ENCODE measurements at places on chromosomes 11 and 22.

DNA sequence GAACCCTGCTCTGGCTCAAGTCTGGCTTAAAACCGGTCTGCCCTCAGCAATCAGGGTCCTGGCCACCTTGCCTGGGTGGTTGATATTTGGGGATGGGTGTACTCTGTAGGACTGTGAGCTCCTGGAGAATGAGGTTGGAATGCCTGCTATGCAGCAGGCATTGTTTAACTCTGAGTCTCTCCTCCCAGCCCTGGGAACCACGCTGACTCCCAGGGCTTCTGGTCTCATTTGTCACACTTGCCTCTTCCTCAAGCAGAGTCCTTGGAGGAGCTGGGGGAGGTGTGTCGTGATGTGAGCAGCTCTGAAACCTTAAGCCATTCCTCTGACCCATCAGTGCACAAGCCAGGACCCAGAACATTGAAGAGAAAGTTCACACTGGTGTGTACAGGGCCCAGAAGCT lies 340.1 kb downstream of the MN1 start:
- DNase-seq = peak; percentile 99

DNA sequence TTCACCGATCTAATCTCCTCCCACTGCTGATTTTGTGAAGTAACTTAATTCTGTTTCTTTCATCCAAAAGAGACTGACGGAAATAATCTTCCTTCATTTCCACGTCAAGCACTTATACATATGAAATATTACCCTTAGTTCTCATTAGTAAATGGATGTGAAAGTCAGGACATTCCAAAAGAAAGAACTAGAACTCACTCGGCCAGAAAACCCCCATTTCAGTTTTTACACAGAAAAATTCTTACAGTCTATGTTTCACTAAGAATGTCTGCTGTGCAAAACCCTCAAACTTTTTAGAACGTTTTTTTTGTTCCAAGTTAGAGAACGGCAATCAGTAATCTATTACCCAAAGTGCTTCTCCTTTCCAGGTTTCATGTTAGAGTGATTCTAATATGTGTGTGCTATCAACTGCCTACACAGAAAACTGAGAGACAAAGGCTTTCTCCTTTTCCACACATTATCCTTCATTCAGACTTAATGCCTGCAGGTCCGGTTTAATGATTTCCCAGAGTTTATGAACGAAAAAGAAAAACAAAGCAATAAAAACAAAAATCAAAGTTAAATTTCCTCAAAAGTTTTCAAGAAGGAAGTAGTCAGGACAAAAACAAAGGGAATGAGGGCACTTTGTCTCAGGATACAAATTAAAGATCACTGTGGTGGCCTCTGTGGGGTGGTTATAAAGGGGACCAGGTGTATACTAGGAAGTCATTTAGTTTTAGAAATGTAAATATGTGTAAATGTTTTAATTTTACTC lies 11.3 kb upstream of the SESN3 start:
- no peak for DNase-seq

- peak; percentile 61 for DNase-seq
These were observed 647 bp downstream of the SWAP70 start for GRCh38 chr11:9664276-9665171.

DNA sequence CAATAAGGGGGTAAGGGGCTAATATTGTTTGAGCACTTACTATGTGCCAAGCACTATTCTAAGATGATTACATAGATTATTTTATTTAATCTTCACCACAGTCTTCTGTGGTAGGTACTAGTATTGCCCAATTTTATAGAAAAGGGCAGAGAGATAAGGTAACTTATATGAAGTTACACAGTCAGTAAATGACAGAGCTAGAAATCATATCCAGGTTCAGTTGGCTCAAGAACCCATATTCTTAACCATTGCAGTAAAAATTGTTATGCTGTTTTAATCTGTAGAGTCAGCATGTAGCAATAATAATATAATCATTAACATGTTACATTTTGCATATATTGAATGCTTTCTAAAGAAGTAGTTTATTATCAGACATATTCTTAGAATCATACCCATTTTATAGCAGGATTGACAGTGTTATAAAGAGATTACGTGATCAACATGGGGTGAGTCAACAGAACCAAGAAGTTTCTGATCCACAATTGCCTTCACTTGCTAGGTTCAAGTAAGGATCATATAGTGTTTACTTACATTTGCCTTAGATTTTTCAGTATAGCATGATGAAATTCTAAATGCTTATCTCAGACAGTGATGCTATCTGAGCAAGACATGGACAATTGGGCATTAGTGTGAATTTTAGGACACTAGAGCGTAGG lies 46.4 kb downstream of the CSTPP1 start:
- DNase-seq = no peak

GRCh38 chr22:30985561-30986208 lies 16.6 kb downstream of the TUG1 start:
- no peak for DNase-seq

Data from EH (cell line).